ENCODE measurements at places on chromosomes 4 and X. TPM values are rescaled to one million over a fixed set of nuclear protein-coding genes. Genes with fewer than 3 reads are reported as not detected.
A peak's percentile ranks its signal among the peaks of the same experiment; 100 is the strongest.

- H3K27ac ChIP-seq = no peak overlapping the region
- peaks cover 9% of the 10 kb centered on the region for H3K4me1 ChIP-seq
- no peak overlapping the region for H3K4me3 ChIP-seq
Observed at GRCh38 chr4:98343626-98344025, 82.4 kb downstream of the RAP1GDS1 start.

GRCh38 chr4:151004222-151004621 lies 10.9 kb downstream of the LRBA start:
- H3K36me3 ChIP-seq = no peaks in the 10 kb centered on the region
- no peaks in the 10 kb centered on the region for H3K27me3 ChIP-seq
- no peak overlapping the region for H3K27ac ChIP-seq
- no peak overlapping the region for H3K4me3 ChIP-seq
- DNase-seq = no peak
- H3K4me1 ChIP-seq = peaks cover 5% of the 10 kb centered on the region

- DNase-seq = peak; percentile 52
- H3K27me3 ChIP-seq = peaks cover 45% of the 10 kb centered on the region
- no peaks in the 10 kb centered on the region for H3K4me1 ChIP-seq
- H3K27ac ChIP-seq = no peak overlapping the region
- no peaks in the 10 kb centered on the region for H3K36me3 ChIP-seq
Observed at GRCh38 chrX:20265221-20265725, 1.4 kb downstream of the RPS6KA3 start.

DNA sequence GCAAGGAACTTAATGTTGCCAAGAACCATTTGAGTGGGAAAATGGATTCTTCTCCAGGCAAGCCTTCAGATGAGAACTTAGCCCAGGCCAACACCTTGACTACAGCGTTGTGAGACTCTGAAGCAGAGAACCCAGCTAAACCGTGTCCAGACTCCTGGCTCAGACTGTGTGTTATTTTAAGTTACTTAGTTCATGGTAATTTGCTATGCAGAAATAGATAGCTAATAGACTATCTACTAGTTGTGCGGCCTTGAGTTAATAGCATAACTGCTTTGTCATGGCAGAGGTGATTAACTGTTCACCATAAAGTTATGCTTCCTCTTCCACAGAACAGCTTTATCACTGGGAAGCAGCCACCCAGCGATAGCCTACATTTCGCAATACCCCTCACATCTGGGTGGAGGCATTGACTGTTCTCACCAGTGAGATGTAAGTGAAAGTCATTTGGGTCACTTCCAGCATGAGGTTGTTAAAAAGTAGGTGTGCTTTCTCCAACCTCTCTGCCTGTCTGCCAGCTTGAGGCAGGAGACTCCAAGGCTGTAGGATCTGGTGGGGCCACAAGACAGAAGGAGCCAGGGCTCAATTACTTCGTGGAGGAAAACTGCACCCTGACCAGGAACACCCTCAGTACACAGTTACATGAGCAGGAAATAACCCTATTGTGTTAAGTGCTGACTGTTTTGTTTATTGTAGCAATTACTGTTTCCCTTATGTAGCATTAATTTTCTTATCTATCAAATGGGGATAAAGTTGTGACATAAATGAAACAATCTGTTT lies 94.2 kb downstream of the GPAT3 start:
- no peaks in the 10 kb centered on the region for H3K27me3 ChIP-seq
- no peak for DNase-seq
- H3K36me3 ChIP-seq = no peaks in the 10 kb centered on the region
- H3K4me3 ChIP-seq = no peak overlapping the region
- no peak overlapping the region for H3K27ac ChIP-seq

- no peaks in the 10 kb centered on the region for H3K27me3 ChIP-seq
- no peaks in the 10 kb centered on the region for H3K4me1 ChIP-seq
- H3K27ac ChIP-seq = 0 out of 2 replicates have a peak overlapping the region, but pooled peaks have one; percentile 32
- no peak for DNase-seq
Observed at GRCh38 chr4:182894681-182895275, 22.4 kb downstream of the DCTD start.

Gene MAMLD1
- 0.21 TPM for total RNA-seq

Data from GM23338 (cell line).